ENCODE measurements at places on chromosomes 1 and 21. TPM values are rescaled to one million over a fixed set of nuclear protein-coding genes. Genes with fewer than 3 reads are reported as not detected.

Gene C1orf94
- total RNA-seq: not detected

DNA sequence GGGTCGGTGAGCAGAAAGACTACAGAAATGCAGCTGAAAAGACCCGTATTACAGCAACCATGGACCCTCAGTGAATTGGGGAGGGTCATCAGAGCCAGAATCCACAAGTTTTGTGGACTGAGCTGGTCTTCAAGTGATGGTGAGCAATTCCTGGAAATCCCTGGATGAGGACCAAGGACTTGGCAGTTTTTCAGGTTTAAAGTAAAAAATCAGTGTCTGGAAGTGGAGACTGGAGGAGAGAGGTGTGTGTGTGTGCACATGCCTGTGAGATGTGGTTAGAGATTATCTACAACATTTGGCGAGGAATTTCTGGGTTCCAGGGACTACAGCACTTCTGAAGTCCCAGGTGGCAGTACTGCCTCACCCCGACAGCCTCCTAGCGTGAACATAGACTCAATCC is 56.4 kb downstream of the KIRREL1 start:
- no peak overlapping the region for H3K27ac ChIP-seq
- no peaks in the 10 kb centered on the region for H3K36me3 ChIP-seq
- no peaks in the 10 kb centered on the region for H3K4me1 ChIP-seq
- DNase-seq: no peak
- H3K4me3 ChIP-seq: no peak overlapping the region
- peaks cover 8% of the 10 kb centered on the region for H3K27me3 ChIP-seq

DNA sequence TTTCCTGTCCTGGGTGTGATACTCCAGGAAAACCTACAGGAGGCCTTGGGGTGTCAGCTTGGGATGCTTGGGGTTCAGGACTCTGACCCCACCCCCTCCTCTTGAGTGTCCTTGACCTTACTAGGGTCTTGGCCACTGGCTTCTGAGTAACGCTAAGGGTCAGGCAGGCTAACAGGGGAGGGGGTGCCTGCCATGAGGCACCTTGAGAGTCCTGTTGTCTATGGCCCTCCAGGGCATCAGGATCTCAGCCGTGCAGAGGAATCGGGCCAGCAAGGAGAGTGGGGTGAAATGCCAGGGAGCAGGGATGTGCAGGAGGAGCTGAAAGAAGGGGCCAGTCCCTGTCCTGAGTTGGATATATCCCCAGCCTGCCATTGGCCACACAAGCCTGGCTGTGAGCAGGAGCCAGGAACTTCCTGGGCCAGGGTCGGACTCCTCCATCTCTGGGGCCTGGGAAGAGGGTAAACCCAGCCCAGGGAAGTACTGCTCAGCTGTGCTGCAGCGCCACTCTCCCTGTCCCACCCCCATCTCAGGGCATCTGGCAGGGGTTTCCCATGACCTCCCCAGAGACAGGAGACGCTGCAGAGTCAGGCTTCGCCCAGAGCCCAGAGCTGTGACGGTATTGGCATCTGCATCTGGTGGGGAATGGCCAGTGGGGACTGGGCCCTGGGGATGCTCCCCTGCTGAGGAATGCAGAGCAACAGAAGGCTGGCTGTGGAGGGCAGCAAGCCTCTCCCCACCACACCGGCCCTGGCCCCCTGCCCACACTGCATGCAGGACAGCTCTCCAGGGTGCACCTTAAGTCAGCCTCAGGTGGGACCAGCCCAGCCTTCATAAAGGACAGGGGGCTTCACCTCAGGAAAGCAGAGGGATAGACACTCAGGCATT is 6.3 kb downstream of the KIF21B start:
- no peaks in the 10 kb centered on the region for H3K27me3 ChIP-seq
- peak overlapping the region; percentile 44 for H3K4me3 ChIP-seq
- peak overlapping the region; percentile 99 for H3K27ac ChIP-seq

DNA sequence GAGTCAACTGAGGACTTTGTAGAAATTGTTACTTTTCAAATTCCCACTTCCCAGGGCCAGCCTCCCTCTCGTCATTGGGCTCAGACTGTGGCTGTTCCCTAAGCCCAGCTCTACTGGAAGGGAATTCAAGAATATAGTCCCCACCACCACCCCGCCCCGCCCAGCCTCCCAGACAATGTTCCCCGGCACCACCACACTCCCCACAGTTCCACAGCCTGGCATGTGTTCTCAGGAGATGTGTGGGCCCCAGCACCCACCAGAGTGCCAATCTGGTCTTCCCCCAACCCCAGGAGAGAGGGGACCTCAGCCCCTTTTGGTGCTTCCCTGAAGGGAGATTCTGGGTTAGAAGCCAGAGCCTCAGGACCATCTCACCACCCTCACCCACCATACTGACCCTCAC is 120.1 kb downstream of the SYT2 start:
- H3K36me3 ChIP-seq: no peaks in the 10 kb centered on the region
- H3K27ac ChIP-seq: no peak overlapping the region
- peaks cover 4% of the 10 kb centered on the region for H3K4me1 ChIP-seq
- no peak for DNase-seq
- H3K27me3 ChIP-seq: no peaks in the 10 kb centered on the region

GRCh38 chr1:26168410-26169197 is at the start of gene C1orf232:
TSS of gene C1orf232 (minus strand) at chr1:26168963. CDS start at chr1:26168499, 464 bp downstream.
- peak within 1 kb of the TSS; percentile 82 for H3K4me3 ChIP-seq
- H3K4me1 ChIP-seq: peaks cover 42% of the 10 kb centered on the region
- H3K27me3 ChIP-seq: peaks cover 16% of the 10 kb centered on the region
- H3K36me3 ChIP-seq: peaks cover 2% of the 10 kb centered on the region
- DNase-seq: no peak
- H3K27ac ChIP-seq: peak within 1 kb of the TSS; percentile 88

DNA sequence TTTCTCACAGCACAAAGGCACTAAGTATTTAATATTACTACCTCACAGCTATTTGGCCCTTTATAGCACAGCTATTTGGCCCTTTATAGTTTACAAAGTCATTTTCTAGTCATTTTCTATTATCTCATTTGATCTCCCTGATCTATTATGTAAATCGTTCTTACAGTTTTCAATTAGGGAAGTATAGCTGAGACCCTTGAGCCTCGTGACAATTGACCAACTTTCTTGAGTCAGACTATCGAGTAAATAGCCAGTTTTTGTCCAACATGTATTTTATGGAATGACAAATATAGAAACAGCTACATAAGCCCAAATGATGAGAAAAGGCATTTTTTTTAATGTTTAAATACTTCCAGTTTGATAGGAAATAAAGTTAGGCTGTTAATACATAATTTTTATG is 7.0 kb upstream of the ANGPTL1 start:
- H3K4me1 ChIP-seq: peaks cover under 1% of the 10 kb centered on the region
- no peak for DNase-seq
- no peaks in the 10 kb centered on the region for H3K27me3 ChIP-seq
- no peak overlapping the region for H3K4me3 ChIP-seq
- no peaks in the 10 kb centered on the region for H3K36me3 ChIP-seq

DNA sequence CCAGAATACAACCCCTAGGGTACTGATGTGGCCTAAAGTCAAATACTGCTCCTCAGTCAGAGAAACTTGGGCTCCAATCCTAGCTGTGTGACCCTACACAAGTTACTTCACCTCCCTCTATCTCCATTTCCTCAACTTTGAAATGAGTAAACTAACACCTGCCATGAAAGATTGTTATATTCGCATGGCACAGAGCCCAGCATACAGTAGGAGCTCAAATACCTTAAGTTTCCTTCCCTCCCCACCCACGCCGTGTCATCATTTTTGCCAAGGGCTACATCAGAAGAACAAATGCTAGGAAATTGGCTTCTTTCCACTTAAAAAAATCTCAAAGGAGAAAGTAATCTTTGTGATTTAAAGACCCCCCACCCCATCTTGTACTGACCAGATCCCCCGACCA is 22.2 kb upstream of the ZNF362 start:
- H3K27me3 ChIP-seq: peaks cover 2% of the 10 kb centered on the region
- no peak for DNase-seq
- peaks cover 7% of the 10 kb centered on the region for H3K4me1 ChIP-seq
- H3K4me3 ChIP-seq: no peak overlapping the region

DNA sequence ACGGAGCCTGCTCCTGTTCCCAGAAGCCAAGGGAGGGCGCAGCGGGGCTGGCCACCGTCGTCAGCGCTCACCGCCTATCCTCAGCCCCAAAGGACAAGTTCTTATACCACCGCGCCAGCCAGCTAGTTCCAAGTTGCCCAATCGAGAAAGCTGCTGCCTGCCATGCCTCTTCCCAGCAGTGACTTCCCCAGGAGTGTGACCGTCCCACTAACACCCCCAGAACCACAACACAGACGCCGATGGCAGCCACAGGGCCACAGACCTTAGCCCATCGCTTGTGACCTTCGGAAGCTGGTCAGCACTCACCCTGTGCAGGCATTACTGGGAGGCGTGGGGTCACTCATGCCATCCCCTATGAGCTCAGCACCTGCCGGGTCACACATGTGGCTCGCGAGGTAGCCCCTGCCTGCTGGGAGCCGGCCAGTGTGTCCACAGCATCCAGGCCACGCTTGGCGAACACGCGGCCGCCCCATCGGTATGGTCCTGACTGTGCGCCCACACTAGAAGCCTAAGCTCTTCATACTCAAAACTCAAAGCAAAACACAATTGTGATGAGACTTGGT is 20.1 kb downstream of the NADK start:
- no peak for DNase-seq
- H3K36me3 ChIP-seq: peaks cover 19% of the 10 kb centered on the region
- H3K4me1 ChIP-seq: no peaks in the 10 kb centered on the region
- H3K27ac ChIP-seq: no peak overlapping the region
- no peak overlapping the region for H3K4me3 ChIP-seq
- no peaks in the 10 kb centered on the region for H3K27me3 ChIP-seq

GRCh38 chr1:94218332-94218731 is 19.1 kb downstream of the ARHGAP29 start:
- H3K36me3 ChIP-seq: no peaks in the 10 kb centered on the region
- H3K4me1 ChIP-seq: no peaks in the 10 kb centered on the region
- DNase-seq: no peak
- H3K27ac ChIP-seq: no peak overlapping the region
- no peak overlapping the region for H3K4me3 ChIP-seq

DNA sequence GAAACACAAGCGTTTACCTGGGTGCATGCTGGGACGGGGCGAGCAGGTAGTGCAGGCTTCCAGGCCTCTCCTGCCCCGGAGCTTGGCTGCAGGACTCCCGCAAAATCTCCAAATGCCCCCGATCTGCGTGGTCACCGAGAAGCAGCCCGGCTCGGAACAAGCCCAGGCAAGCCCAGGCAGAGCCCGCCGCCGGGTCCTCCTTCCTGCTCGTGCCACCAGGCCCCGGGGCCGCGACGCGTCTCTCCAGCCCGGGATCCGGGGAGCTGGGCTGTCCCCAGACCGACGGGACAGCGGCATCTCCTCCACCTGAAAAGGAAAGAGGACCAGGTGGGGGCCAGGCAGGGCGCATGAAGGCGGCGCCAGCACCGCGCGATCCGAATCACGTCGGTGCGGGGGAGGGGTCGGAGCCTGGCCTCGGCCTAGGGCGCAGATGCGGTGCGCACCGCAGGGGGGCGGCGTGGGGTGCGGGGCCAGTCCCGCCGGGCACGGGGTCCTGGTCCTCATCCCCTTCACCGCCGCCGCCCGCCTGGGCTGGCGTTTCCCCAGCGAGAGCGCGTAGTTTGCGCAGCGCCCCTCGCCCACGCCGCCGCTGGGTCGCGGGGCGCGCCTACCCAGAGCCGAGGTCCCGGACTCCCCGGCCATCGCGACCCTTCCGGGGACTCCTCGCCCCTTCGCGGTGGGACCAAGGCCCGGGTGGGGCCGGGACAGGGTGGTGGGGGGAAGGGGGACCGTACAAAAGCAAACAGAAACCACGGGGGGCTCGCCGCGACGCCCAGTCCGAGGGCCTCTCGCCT is 52.4 kb upstream of the H6PD start:
- H3K4me1 ChIP-seq: peaks cover 18% of the 10 kb centered on the region
- H3K27ac ChIP-seq: peak overlapping the region; percentile 78
- peak; percentile 37 for DNase-seq
- peak overlapping the region; percentile 89 for H3K4me3 ChIP-seq

- H3K27ac ChIP-seq: no peak overlapping the region
- no peak for DNase-seq
- peaks cover 13% of the 10 kb centered on the region for H3K4me1 ChIP-seq
Measured at GRCh38 chr1:31786366-31787060, 22.4 kb upstream of the ADGRB2 start.

- H3K27ac ChIP-seq: no peak overlapping the region
- peaks cover 4% of the 10 kb centered on the region for H3K4me1 ChIP-seq
- no peaks in the 10 kb centered on the region for H3K36me3 ChIP-seq
- H3K4me3 ChIP-seq: no peak overlapping the region
- no peak for DNase-seq
Measured at GRCh38 chr1:21623410-21623961, 45.7 kb downstream of the RAP1GAP start.

- peaks cover 3% of the 10 kb centered on the region for H3K27me3 ChIP-seq
- H3K27ac ChIP-seq: no peak overlapping the region
- H3K4me3 ChIP-seq: no peak overlapping the region
- H3K36me3 ChIP-seq: no peaks in the 10 kb centered on the region
Measured at GRCh38 chr1:2950926-2951305, 70.4 kb upstream of the ACTRT2 start.

DNA sequence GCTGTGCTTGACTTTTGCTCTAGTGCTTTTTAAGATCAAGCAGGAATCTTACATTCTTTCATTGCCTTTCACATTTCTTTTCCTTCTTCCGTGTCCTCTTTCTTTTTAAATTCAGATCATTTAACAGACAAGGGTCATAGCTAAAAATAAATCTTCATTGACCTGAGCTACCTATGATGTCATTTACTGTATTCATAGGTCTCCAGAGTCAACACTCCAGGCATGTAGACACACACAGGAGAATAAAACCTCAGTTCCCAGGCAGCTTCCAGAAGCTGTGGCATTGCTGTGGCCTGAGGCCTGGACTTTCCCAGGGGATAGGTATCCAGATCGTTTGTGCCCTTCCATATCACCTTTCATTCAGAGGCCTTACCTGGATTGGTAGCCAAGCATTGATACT is 38.5 kb upstream of the ENAH start:
- no peaks in the 10 kb centered on the region for H3K4me1 ChIP-seq
- no peaks in the 10 kb centered on the region for H3K36me3 ChIP-seq
- peaks cover 6% of the 10 kb centered on the region for H3K27me3 ChIP-seq

DNA sequence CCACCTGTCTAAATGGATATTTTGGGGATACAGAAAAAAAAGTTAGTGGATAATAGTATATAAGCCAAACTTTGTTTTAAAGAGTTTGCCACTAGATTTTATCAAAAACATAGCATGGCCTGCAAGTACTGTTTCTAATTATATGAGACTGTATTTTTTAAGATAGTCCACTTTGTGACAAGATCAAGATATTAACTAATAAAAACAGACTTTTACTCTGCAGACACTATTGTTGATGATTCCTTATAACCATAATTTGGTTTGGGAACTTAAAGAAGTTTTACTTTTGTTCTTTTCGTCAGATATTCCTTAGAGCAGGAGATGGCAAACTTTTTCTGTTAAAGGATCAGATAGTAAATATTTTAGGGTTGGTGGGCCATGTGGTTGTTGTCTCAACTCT is 36.4 kb downstream of the SMG7 start:
- peaks cover 6% of the 10 kb centered on the region for H3K36me3 ChIP-seq
- H3K4me1 ChIP-seq: peaks cover 12% of the 10 kb centered on the region
- H3K27me3 ChIP-seq: no peaks in the 10 kb centered on the region
- DNase-seq: no peak
- H3K27ac ChIP-seq: no peak overlapping the region
- no peak overlapping the region for H3K4me3 ChIP-seq

DNA sequence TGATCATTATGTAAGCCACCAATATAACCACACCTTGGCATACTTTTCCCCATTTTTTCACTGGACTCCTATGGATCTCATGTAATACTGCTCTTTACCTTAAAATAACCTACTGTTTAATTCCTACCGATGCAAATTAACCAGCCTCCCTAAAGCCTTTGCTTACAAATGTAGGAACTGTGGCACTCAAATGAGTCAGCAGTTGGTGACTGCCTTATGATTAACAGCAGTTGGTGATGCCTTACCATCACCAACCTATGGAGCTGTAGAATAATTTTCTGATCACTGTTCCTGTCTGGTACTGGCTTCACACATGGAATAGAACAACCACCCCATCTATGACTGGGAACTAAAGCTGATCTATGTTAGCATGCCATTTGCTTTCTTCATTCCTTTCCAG is 7.8 kb upstream of the NUDT17 start:
- peaks cover 60% of the 10 kb centered on the region for H3K36me3 ChIP-seq
- no peaks in the 10 kb centered on the region for H3K4me1 ChIP-seq
- no peak overlapping the region for H3K27ac ChIP-seq
- no peak overlapping the region for H3K4me3 ChIP-seq

Measured in activated CD4-positive, alpha-beta T cell treated with anti-CD3 and anti-CD28 coated beads, Interleukin-2, amount 10 ng/mL, durations not matched to agents 7 days and 5 days (primary cell).